ENCODE measurements at places on chromosomes 4 and X.

DNA sequence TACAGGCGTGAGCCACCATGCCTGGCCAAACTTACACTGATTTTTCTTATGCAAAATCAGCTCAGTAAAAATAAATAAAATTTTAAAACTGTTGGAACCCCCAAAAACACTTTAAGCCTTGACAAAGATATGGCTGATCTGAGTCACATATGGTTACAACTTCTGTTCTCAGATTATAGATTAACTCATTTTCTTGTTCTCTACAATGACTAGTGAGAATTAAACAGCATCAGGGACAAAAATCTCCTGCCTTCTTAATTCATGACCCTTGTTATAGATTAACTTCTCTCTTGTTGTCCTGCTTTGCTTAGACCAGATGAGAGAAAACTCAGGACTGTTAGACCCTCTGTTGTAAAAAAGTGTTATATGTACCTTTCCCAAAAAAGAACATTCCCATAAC is 24.2 kb upstream of the EXOC1L start:
- DNase-seq: no peak

- DNase-seq: no peak
Observed at GRCh38 chrX:11867610-11868345, 109.7 kb downstream of the MSL3 start.

DNA sequence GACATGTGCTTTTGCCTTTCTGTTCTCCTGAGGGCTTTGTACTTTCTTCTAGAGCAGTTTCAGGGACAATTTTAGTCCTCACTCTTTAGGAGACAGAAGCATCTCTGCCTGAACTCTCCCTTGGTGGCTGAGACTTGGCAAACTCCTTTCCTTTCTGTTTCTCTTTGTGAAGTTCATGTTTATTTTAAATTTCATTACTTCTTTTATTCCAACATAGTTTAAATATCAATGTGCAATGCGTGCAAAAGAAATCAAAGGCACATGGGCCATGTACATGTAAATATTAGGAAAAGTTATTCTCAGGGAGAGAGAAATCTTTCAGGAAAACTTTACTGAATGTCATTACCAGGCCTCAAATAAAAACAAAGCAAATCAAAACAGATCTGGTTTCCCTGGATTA is 177.6 kb downstream of the RNF150 start:
- DNase-seq: no peak

DNA sequence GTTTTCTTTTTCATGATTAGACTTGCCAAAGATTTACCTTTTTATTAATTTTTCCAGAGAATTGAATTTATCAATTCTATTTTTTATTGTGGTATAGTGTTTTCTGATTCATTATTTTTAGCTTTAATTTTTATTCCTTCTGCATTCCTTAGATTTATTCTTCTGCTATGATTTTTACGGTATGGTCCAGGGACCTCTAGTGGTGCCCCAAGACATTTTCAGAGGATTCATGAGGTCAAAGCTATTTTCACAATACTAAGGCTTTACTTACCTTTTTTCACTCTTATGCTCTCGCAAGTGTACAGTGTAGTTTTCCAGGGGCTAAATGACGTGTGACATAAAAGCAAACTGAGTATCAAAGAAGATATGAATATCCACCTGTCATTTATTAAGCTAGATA is 8.0 kb downstream of the RADX start:
- no peak for DNase-seq

DNA sequence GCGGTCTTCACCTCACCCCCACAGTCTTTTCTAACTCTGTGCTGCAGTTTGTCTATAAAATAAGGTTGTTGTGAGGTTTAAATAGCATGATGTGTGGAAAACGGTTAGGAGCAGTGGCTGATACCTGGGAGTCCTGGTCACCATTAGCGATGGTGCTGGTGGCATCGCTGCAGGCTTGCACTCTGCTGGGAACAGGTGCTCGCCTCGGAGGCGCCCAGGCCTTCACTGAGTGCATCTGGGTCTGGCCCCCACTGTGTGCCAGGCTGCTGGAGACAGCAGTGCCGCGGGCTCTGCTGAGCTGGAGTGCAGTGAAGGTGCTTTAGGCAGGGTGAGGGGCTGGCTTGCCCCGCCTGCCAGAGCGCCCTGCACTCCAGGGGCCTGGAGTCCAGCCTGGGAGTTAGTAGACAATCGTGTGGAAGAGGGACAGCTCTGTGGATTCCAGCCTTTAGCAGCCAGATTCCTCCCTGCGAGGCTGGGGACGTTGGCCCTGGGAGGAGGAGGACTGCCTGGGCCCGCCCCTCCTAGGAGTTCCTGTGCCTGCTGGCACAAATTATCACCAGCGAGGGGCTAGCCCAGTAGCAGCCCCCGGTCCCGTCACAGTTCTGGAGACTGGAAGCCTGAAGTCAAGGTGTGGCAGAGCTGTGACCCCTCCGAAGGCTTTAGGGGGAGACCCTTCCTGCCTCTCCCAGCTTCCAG is 7.3 kb downstream of the RGS12 start:
- DNase-seq: no peak

GRCh38 chr4:13452927-13453579 is 31.1 kb downstream of the RAB28 start:
- DNase-seq: no peak

DNA sequence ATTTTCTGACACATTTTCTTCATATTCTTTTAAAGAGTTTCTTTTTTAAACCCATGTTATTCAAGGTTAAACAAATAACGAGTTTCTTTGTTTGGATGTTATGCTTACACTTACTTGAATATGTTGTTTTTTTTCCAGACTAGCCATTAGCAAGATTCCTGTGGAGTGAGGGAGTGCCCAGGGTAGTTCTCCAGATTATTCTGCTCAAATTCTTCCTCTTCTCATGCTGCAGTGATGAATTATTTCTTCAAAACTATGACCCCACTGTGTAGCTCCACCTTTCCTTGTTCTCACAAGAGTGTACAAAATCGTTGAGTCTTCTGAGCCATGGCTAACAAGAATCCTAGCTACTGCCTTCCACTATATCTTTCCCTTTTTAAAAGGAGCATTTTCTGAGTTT is 134.1 kb upstream of the ELOVL6 start:
- no peak for DNase-seq

GRCh38 chr4:78722320-78722719 is 53.8 kb upstream of the BMP2K start:
- no peak for DNase-seq

- no peak for DNase-seq
Observed at GRCh38 chr4:28075401-28075956, 1214.8 kb downstream of the STIM2 start.

DNA sequence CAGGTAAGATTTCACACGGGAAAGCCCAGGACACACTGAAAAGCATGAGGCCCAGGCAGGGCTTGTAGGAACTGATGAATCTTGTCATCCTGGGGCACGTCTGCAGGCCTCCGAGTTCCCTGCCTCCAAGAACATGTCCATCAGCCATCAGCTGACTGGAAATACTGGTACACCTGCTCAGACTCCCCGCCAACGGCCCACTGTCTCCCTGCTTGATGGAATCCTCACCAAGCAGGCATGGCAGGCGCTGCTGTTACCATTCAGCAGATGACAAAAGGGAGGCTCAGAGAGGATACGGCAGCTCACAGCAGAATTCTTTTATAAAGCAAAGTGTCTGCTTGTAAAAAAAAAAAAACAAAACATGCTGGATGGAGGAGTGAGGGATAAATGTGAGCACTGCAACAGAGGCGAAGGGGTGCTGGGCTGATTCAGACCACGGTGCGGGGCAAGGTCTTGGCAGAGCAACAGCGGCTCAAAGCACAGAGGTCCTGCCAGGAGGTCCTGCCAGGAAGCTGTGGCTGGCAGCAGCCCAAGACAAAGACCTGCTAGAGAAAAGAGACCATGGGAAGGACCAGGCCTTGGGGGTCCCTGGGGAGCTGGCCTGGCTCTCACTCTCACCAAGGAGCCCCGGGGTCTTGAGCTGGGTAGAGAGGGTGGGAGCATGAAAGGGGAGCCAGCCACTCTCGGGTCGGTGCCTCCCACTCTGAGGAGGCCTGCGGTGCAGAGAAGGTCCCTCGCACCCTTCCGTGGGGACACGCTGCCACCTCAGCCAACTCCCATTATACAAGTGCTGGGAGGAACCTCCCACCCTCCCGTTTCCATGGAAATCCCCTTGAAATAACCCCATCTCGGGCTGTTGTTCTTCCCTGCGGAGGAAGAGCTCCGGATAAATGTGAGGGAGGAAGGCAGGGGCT is 25.6 kb downstream of the PPP2R2C start:
- no peak for DNase-seq

GRCh38 chrX:33741807-33742206 is 390.3 kb downstream of the FAM47A start:
- DNase-seq: no peak

DNA sequence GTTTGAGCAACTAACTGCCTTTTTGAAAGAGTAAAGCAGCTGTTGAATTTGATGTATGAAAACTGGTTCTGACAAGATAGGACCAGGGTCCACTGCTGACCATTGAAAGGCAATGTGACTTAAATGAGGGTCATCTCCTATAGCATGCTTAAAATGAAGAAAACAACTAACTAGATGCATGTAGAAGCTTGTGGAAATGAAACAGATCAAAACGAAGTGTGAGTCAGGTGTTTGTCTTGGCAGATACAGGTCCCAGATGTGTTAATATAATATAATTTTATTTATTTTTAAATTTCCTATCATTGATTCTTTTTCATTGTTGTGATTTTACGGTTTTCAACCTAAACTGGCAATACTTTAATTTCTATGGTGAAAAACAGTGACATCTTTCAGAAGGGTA is 83.6 kb downstream of the ATOH1 start:
- no peak for DNase-seq

DNA sequence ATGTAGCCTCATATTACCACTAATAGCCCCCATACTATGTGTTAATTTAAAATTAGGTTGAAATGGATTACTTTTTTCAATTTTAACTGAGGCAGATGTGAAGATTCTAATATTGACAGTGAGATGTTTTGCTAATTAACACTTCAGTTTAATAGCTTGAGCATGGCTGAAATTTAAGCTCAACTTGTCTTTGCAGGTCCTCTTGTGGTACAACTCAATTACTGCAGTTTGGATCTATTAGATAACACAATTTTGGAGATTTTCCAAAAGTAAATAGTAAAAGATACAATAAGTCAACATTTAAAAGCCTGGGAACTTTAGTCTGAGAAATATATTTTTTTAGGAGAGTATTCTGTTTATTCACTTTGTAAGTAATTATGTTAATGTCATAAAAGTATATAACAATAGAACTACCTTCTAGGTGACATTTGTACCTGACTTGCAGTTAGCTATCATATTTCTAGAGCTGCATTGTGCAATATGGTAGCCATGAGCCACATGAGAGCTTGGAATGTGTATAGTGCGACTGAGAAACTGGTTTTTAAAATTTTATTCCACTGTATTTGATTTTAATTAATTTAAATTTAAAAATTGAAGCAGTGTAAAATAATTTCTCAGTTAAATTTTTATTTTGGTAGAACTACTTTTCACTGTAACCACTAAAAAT is 73.1 kb upstream of the FMR1 start:
- DNase-seq: no peak

DNA sequence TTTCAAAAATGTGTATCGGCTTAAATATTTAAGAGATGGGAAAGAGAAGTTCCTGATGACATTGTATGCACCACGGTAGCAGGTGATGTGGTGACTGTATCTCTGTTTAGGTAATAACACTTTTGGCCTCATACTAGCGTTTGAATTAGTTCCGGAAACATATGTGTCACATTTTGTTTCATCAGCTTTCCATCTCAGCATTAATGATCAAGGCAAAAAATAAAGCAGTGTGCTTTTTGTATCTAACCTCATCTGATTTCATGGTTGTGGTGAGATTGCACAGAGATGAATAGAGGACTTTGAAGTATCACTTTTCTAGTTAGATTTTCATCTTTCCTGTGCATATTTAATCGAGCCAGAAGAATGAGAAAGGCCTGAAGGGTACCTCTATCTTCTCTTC is 206.4 kb upstream of the SPRY1 start:
- DNase-seq: no peak

GRCh38 chr4:56271131-56271530 is 116.2 kb downstream of the AASDH start:
- no peak for DNase-seq

- DNase-seq: no peak
Observed at GRCh38 chrX:74536152-74536831, 78.1 kb downstream of the RLIM start.

DNA sequence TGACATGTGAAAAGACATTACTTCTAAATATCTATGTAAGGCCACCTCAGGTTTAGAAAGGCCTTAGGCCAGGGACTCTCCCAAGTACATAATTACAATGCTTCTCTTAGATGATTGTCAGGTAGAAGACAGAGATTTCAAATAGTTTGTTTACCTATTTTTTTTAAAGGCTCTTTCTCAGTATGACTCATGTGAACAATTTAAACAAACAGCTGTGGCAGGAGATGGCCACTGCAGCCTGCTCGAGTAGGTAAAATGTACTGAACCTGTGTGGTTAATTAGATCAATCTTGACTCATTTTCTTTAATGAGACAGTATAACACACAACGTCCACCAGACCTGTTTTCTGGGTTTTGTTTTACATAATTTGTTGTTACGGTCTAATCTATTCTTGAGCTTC is 50.2 kb downstream of the LEF1 start:
- no peak for DNase-seq

DNA sequence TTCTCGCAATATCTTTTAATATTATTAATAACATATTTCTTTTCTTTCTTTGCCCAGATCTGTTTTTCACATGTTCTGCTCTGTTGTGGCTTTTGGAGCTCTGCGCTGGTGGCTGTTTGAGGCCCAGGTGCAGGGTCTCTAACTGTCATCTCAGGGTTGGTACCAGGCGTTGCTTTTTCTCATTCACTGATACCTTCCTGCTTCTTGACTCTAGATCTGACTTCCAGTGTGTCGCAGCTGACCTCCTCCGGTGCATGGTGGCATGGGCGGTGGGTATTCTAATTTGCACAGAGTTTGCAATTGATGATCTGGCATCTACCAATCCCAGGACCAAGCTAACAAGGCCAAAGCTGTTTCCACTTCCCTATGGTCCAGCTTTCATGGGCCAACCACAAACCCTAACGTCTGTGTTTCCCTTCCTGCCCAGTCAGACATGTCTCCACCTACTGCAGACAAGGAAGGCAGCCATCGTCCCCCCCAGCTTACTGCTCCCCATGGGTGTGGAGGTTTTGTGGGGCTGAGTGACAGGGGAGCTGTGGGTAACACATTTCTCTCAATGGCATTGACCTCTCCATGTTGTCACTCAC is 25.2 kb downstream of the LETM1 start:
- DNase-seq: no peak

DNA sequence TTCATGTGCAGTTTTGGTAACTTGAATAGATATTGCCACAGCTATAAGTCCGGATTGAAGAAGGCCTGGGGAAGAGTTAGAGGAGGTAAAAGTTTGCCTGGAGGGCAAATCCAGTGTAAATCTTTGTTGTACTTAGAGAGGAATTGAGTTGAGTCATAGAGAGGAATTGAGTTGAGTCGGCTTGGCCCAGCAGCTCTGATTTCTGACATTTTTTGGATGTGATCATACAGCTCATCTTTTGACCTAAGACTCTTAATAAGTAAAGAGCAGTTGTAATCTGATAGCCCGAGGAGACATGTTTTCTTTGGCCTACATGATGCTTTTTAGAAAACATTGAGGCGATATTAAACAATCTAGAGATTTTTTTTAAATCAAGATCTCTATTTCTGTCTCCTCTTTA is 3.9 kb downstream of the KIT start:
- no peak for DNase-seq
